Lower lobe of right lung (tissue), 2 donors: ENCODE measurements at places on chromosomes 11 and 22.

GRCh38 chr11:1504581-1505290 lies 18.2 kb upstream of the MOB2 start:
- H3K4me3 ChIP-seq = no peak overlapping the region
- H3K4me1 ChIP-seq = peaks cover 68% of the 10 kb centered on the region
- peak; percentile 39 for DNase-seq

DNA sequence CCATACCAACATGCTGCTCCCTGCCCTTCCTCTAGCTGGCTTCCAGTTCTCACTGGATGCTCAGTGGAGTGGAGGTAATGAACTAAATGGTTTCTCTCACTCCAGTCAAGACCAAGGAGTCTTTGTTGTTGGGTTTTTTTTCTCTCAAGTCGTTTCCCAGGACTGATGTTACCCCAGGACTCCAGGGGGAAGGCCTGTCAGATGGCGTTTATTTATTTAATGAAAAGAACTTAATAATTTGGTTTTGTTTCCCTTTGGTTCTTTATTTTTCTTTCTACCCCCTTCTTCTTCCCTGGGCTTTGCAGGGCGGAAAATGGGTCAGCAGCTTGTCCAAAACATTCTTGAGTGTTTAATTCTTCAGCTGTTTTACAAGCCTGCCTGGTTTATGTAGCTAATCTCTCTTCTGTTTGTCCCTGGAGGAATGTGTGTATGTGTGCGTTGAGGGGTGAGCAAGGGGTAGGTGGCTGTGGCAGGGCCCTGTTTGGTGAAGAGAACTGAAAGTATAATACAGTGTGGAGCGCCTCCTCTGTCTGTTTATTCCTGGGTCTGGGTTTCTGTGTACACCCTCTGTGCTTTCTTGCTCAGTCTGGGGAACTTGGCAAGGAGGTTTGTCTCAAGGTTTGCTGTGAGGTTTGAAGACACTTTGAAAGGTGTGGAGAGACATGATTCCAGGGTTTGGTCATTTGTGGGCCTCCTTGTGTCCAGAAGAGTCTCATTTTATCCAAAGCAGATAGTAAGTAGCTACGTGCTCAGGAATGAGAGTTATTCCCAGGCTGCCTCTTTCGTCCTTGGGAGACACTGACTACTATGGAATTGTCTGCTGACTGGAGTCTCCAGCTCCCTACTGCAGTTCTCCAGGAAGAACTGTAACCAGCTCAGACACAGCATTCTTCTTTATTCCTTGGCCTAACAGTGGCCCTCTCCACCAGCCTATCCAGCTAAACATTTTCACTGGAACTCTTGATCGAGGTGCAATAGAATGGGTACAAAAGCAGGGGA lies 175.5 kb downstream of the ADAMTS15 start:
- H3K4me1 ChIP-seq = no peaks in the 10 kb centered on the region
- peak overlapping the region; percentile 38 for H3K27ac ChIP-seq
- no peaks in the 10 kb centered on the region for H3K27me3 ChIP-seq
- no peak for DNase-seq

DNA sequence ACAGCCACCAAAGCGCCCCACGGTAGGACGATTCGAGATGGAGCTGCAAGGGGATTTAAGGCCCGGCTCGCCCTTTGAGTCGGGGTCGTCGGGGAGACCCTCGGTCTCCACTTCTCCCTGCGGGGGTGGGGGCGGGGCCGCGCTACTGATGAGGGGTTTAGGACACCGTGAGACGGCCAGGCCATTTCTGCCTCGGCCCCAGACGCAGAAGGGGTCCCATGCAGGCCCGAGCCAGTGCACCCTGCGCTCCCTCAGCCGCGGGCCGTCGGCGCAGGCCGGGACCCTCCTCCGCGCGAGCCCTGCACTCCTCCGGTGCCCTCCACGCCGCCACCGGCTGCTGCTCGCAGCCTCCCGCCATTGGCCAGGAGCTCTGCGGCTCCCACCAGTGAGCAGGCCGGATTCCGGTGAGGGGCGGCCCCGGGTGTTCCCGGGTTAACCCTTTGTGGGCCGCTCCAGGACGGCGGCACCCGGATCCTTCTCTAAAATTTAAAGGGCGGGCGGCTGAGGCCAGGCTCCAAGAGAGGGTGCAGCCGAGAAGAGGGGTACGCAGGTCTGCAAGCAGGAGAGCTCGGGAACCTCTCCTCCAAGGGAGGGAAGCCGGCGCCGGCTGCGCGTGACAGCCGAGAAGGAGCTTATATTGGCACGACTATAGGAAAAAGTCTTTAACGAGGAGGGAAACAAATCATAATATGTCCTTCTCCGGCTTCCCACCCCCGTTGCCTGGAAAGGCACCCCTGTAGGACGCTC lies 18.0 kb downstream of the CREB3L1 start:
- H3K4me1 ChIP-seq = peaks cover 41% of the 10 kb centered on the region
- peaks cover 7% of the 10 kb centered on the region for H3K27me3 ChIP-seq
- peaks cover 5% of the 10 kb centered on the region for H3K36me3 ChIP-seq
- peak overlapping the region; percentile 63 for H3K4me3 ChIP-seq

GRCh38 chr22:42651134-42651533 lies 1.9 kb upstream of the CYB5R3 start:
- no peak for DNase-seq
- H3K27me3 ChIP-seq = no peaks in the 10 kb centered on the region
- no peak overlapping the region for H3K4me3 ChIP-seq
- H3K4me1 ChIP-seq = peaks cover 28% of the 10 kb centered on the region

GRCh38 chr11:110525883-110526282 lies 96.1 kb downstream of the FDX1 start:
- H3K36me3 ChIP-seq = no peaks in the 10 kb centered on the region
- H3K27ac ChIP-seq = no peak overlapping the region
- no peak overlapping the region for H3K4me3 ChIP-seq
- H3K27me3 ChIP-seq = no peaks in the 10 kb centered on the region
- peaks cover 7% of the 10 kb centered on the region for H3K4me1 ChIP-seq

GRCh38 chr11:129703846-129704245 lies 111.8 kb upstream of the TMEM45B start:
- H3K27me3 ChIP-seq = peaks cover 3% of the 10 kb centered on the region
- H3K27ac ChIP-seq = no peak overlapping the region
- H3K36me3 ChIP-seq = no peaks in the 10 kb centered on the region

GRCh38 chr22:38432264-38432663 lies 22.7 kb downstream of the KCNJ4 start:
- H3K4me1 ChIP-seq = no peaks in the 10 kb centered on the region
- H3K36me3 ChIP-seq = no peaks in the 10 kb centered on the region
- no peak for DNase-seq
- no peak overlapping the region for H3K27ac ChIP-seq

- peak overlapping the region; percentile 96 for H3K27ac ChIP-seq
- peak overlapping the region; percentile 75 for H3K4me3 ChIP-seq
- peaks cover 9% of the 10 kb centered on the region for H3K36me3 ChIP-seq
- H3K27me3 ChIP-seq = peaks cover 19% of the 10 kb centered on the region
- DNase-seq = no peak
Observed at GRCh38 chr11:64304032-64304315, 1.4 kb upstream of the ESRRA start.

DNA sequence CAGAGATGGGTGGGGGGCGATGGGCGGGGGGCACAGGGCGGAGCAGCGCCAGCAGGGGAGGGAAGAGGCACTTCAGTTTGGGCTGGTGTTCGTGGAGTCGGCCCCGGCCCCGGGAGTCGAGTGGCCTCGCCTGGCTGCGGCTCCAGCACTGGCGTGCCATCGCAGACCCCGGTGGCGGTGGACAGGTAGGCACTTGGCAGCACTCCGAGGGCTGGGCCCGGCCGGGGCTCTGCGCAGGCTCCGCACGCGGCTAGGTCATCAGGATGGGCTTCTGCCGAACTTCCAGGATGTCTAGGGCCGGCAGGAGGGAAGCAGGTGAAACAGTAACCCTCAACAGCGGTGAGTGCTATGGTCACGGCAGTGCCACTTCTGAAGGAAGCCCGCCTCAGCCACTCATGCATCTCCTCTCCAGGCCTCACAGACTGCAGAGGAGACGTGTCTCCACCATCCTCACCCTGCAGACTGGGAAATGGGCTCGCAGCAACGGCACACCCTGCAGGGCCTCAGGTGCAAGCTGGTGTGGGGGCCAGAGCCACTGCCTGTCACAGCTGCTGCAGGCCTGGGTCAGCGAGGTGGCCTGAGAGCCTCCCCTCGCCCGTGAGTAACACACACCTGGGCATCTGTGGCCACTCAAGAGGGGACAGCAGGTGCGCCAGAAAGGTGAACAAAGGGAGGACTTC lies 33.3 kb downstream of the NUP50 start:
- peaks cover 61% of the 10 kb centered on the region for H3K36me3 ChIP-seq
- no peak overlapping the region for H3K4me3 ChIP-seq
- H3K27me3 ChIP-seq = no peaks in the 10 kb centered on the region
- no peaks in the 10 kb centered on the region for H3K4me1 ChIP-seq
- peak; percentile 39 for DNase-seq

- H3K27ac ChIP-seq = no peak overlapping the region
- no peaks in the 10 kb centered on the region for H3K27me3 ChIP-seq
- no peak for DNase-seq
- no peak overlapping the region for H3K4me3 ChIP-seq
- no peaks in the 10 kb centered on the region for H3K36me3 ChIP-seq
- no peaks in the 10 kb centered on the region for H3K4me1 ChIP-seq
Observed at GRCh38 chr11:87926250-87926970, 248.8 kb downstream of the RAB38 start.

GRCh38 chr22:43828725-43828997 lies 16.6 kb upstream of the EFCAB6 start:
- DNase-seq = no peak

DNA sequence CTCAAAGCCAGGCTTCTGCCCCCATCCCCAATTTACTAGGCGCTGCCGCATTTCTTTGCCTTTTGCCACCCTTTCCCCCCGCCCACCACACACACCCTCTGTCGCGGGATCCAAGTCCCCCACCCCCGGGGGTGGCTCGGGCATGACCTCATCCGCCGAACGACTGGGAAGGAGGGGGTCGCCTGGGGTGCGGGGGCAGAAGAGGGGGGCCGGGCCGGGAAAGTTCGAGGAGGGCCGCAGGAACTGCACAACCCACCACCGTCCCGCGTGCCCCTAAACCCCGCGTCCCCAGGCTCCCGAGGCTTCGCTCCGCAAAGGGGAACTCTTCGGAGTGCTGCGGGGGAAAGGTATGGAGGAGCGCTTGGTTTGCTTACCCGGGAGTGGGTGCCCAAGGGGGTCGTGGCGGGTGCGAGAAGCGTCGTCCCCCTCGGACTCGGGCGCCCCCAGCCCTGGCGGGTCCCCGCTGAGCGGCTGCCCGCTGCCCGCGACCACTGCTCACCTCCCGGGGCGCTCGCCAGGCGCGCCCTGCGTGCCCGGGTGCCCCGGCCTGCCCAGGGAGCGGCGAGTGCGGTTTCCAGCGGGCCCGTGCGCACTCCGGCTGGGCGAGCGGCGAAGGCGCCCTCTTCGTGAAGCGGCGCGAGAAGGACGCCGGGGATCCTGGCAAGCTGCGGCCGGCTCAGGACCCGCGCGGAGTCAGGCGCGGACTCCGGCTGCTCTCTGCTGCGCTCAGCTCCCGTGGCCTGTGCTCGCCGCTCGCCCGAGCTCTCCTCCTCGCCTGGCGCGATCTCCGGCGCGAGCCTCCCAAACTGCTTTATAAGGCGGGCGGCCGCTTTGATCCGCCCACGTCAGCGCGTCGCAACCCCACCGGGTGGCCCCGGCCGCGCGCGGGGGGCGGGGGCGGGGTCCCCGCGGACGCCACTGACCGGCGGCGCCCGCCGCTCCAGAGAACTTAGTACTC lies 4.0 kb upstream of the WNT11 start:
- peak overlapping the region; percentile 72 for H3K4me3 ChIP-seq
- H3K36me3 ChIP-seq = no peaks in the 10 kb centered on the region
- peaks cover 52% of the 10 kb centered on the region for H3K4me1 ChIP-seq

DNA sequence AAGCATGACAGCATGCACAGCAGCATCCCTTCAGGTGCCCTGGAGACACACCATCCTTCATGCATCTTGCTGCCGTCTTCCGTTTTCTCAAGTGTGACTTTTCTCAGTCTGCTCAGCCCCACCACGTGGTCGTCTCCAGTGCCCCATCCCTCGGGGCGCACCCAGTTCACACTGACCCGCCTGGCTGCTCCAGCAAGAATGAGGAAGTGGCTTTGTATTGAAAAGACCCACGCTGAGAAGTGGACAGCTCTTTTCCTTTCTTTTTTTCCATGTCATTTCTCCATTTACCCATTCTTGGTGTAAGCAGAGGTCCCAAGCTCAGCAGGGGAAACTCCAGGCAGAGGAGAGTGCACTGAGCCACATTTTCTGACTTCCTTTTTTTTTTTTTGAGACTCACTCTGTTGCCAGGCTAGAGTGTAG lies 14.5 kb downstream of the SERPINH1 start:
- peak overlapping the region; percentile 72 for H3K27ac ChIP-seq
- H3K36me3 ChIP-seq = peaks cover 32% of the 10 kb centered on the region
- H3K4me3 ChIP-seq = no peak overlapping the region
- no peaks in the 10 kb centered on the region for H3K27me3 ChIP-seq
- DNase-seq = peak; percentile 88

DNA sequence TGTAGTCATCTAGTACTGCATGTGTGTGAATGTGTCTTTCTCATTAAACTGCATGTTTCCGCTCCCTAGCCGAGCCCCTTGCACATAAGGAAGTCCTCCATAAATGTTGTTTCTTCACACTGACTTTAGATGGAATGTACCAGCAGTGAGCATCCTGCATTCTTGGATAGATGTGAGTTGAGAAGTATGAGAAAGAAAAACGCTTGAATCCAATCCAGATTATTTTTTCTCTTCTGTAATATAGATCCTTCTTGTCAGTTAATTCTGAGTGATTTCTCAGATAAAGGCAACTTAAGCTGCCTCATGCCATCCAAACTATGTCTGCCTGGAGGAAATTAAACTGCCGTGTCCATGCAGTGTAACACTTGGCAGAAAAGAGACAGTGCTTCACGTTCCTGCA lies 268.1 kb upstream of the ISX start:
- H3K27me3 ChIP-seq = no peaks in the 10 kb centered on the region
- no peaks in the 10 kb centered on the region for H3K36me3 ChIP-seq
- DNase-seq = no peak
- no peaks in the 10 kb centered on the region for H3K4me1 ChIP-seq

DNA sequence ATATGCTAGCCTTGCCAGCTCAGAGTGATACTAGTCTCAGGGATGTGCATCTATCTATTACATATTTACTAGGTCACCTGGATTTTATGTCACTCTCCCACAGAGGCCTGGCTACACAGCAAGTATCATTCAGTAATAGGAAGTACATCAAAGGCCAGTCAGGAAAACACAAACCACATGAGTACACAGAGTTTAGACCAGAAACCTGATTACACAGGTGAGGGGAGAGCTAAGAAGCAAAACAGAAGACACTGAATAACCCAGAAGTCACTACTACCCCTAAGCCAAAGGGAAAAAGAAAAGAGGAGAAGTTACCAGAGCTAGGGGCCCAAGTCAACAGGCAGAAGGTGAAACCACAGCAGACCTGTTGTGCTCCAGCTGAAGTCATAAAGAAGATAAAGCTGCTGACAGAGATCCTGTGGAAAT lies 13.3 kb downstream of the LPXN start:
- H3K36me3 ChIP-seq = peaks cover 46% of the 10 kb centered on the region
- no peak for DNase-seq
- no peak overlapping the region for H3K4me3 ChIP-seq
- H3K4me1 ChIP-seq = no peaks in the 10 kb centered on the region
